NCI-H446 (cell line): ENCODE measurements at places on chromosomes 7 and 10.

- no peak for DNase-seq
These were observed 444.6 kb downstream of the REEP3 start for GRCh38 chr10:63965846-63966245.

- no peak for DNase-seq
These were observed 92.8 kb upstream of the MTPN start for GRCh38 chr7:136069840-136070529.

DNA sequence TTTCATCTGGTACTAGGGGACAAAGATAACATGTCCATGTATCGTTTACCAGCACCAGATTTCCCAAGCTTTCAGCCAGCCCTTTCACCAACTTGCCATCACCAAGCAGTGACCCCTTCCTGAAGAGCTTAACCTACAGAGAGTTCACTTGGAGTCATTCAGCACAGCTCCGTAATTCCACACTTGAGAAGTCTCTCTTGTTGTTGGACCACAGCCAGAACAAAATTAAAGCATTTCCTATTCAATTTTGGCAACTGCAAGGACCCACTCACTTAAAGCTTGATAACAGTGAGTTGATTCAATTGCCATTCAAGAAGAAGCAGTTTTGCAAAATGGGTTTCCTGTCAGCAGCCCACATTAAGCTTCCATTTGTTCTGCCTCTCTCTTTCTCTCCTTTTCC is 88.5 kb upstream of the LRRTM3 start:
- peak; percentile 5 for DNase-seq

- DNase-seq, result no peak
These were observed 565 bp downstream of the ATP5MK start for GRCh38 chr10:103395754-103396066.

DNA sequence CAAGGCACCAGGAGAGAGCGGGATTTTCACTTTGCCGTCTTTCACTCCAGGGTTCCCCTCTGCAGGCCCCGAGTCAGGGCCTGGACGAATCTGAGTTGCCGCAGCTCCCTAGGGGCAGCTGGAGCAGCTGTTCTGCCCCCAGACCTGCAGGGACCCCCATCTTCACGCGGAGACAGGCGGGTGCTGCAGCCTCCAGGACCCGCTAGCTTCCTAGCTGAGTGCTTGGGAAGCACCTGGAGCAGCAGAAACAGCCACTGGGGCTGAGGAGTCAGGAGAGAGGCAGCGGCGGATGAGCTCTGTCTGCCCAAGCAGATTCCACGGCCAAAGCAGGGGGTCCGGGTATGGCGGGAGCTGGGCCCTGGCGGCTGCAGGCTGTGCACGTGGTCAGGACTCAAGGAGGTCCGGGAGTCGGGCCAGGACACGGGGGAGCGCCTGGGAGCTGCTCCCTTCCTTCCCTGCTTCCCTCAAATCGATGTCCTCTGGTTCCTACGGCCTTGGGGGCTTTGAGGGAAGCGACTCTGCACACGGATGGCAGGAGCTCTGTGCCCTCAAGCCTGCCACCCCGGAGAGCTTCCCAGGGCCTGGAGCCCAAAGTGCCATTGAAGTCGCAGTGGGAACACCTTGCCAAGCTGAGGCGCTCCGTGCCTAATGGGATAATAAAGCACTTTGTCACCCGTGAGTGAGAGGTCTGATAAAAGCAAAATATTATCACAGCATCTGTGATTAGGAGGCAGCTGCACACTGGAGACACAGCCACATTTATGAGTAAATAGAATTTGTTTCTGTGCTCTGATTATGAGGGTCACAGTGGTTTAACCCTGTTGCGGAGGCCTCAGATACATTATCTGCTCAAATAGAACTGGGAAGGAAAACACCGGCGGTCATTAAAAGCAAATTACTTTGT is 17.2 kb downstream of the MNX1 start:
- DNase-seq, result peak; percentile 12

- DNase-seq, result no peak
These were observed 17.3 kb upstream of the PRKAR2B start for GRCh38 chr7:107027208-107027607.

DNA sequence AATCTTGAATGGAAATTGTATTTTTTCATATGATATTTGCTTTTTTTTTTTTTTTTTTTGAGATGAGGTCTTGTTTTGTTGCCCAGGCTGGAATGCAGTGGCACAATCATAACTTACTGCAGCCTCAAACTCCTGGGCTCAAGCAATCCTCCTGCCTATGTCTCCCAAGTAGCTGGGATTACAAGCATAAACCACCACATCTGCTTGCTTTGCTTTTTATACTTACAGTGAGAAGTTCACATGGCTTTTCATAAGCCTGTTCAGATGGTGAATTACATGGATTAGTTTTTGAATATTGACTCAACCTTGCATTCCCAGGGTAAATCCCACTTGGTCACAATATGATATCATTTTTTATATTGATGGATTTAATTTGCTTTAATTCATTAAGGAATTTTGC is 22.0 kb downstream of the LRRD1 start:
- DNase-seq, result no peak

DNA sequence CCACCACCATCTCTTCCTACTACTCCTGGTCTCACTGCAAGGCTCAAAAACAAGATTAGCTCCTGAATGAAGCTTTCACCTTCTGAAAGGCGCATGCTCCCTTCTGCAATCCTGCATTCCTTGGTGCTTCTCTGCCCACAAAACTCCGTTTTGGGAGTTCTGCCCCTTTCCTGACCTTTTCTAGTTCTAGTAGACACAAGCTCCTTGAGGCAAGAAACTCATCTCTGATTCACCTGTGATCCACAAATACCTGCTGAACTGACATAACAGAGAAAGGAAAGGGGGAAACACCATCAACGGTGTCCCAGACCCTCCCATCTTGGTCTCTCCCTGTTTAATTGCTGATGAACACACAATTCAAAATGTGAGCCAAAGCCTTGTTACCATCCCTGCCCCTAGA is 64.0 kb upstream of the EGR2 start:
- DNase-seq, result no peak

DNA sequence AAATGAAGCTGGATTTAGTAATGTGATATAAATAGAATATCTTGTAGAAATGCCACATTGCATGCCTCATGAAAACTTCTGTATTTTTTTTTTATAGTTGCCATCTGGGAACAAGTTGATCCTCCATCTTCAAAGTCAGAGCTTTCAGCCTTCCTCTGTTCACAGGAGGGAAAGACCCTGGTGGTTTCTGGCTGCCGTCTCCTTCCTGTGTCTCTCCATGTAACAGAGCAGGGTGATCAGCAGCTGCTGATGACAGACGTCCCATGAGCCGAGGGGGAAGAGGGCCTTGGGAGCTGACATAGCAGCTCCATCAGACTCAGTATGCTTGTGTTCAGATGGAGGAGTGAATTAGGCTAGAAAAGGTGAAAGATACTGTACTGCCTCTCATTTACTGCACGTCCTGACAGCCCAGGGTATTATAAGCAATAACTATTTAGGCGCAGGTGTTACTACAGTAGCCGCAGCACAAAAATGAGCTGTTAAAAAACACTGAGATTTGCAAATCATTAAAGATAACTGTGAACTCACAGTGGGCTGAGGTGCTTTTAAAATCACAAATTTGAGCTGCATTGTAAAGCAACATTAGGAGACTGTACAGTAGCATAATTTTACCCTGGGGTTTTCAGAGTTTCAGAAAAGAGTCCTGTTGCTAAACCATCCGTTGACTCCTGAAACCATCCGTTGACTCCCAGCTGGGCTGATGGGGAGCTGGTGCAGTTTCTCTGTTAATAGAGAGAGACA is 103.3 kb downstream of the CFAP58 start:
- DNase-seq, result no peak

DNA sequence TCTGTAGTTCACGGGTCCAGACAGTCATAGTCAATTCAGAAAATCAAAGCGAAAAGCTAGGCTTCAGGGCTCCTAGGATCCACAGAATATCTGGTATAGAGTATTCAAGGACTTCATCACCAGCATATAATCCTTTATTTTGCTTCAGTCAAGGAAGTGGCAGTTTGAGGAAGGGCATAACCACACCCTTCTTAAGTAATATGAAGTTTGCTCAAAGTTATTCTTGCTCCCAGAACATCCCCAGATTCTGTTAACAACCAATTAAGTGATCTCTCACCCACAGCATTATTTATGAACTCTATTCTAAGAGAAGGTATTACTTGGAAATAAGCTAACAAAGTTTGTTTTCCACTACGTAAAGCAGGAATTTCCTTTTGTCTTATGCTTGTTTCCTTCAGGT is 13.2 kb downstream of the CWF19L1 start:
- no peak for DNase-seq

GRCh38 chr7:141397236-141398163 is 153.7 kb upstream of the AGK start:
- DNase-seq, result no peak

DNA sequence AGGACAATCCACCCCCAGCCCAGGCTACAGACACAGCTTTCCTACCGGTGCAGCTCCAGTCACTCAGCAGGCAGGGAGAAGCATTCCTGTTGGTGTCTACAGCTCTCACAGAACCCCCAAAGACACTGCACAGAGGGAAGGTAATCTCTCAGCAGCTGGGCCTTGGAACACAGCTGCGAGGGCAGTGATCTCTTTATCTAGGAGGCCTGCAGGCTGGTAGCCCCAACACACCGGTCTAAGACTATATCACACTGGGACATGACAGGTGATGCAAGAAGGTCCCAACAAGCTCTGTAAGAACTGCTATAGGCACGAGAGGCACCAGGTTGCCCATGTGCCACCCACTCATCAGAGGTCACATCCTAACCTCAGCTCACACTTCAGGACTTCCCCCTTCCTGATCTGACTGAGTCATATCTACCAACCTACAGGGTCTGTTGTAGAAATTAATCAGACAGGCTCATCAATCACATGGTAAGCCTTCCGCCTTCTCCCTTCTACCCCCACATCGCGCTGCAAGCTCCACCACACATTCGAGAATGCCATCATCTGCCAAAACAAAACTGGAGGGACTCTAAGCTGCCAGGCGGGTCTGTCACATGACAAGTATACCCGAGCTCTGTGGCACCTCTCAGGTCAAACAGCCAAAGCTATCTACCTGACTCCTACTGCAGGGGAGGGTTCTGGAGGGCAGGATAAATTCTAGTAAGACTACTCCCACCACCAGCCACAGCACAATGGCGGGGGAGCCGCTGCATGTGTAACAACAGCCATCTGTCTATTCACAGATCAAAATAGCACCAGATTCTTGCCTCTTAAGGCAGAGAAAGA is 26.1 kb downstream of the FAM53B start:
- no peak for DNase-seq

DNA sequence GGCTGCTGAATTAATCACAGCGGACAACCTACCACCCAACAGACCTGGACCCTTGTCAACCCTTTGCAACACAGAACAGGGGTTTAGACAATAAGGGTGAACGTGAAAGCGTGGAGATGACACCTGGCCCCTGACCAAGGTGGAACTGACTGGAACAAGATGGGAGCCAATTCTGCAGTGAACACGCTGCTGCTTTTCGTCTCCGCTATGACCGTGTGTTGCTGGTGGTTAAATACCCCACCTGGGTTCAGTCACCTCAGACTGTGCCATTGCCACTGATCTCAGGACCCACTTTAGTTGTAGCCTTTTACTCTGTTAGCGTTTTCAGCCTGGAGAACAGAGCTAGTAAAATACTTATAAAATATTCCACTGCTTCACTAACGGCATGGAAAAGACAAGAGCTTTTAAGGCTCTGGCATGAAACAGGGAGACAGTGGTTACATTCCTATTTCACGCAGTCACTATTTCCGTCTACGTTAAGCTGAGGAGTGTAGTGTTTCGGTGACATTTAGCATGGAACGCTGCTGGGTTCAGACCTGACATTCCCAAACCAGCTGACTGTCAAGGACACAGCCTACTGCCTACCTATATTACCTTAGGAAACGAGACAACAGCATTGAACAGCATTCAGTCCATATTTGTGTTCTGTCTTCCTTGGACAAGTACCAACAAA is 119.5 kb upstream of the PRSS1 start:
- no peak for DNase-seq

- no peak for DNase-seq
These were observed 144.0 kb upstream of the RET start for GRCh38 chr10:42932735-42933447.

GRCh38 chr10:48444266-48444665 is 137.8 kb downstream of the MAPK8 start:
- peak; percentile 24 for DNase-seq

DNA sequence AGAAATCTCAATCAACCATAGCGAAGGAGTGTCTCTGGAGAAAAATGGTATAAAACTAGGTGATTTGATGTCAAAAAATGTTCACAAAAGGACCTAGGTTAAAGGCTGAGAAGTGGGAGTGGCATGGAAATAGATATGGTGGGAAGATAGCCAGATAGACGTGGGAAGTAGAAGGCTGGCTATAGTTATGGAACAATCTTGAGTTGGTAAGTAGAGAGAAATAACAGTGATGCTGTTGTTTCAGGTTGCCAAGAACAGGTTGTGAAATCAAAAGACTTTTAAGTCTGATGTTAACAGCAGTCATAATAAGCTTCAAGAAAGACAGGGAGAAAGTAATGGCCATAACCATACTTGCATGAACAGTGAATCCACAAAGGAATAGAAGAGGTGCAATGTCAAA is 106.1 kb upstream of the RSU1 start:
- DNase-seq, result no peak

DNA sequence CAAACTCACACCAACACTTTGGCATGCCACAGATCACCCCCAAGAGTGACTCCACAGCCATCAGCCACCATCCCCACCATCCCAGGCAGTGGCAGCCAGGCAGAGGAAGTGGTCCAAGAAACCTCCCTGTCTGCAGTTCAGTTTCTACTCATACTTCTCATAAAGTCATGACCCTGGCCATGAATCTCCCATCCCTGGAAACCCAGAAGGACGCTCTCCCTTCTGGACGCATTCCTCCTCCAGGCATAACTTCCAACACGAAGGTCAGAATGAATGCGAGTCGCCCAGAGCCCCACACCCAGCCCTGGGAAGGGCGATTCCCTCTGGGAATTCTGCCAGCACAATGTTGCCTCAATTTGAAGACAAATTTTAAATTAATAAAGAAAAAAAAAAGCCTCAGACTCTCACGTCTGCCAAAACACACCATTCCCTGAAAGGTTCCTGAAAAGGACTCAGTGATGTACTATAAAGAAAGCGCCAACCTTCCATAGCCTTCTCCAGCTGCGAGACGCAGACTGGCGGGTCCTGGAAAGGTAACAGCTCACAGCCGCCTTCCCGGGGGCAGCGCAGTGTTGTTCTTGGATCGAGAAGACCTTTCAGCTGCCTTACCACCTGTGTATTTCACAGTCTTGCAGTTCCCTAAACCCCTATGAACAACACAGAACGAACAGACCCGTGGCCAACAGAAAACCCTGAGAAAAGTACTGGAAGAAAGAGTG is 307.6 kb downstream of the FRMD4A start:
- DNase-seq, result no peak

DNA sequence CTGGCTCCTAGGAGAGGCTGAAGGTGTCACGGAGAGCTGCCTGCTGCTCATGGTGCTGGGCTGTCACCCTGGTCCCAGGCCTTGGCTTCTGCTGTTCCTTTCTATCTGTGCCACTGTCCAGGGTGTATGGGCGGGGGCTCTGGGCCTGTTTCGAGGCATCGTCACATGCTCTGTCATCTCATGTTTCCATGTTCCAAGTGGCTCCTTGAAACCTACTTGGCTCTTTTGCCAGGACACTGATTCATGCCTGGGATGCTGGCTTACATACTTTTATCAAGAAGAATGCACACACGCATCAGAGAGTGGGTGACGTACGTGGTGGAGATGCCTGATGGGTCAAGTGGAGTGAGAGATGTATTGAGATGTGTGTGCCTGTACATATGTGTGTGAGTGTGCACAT is 50.9 kb downstream of the ADCY1 start:
- DNase-seq, result no peak

- no peak for DNase-seq
These were observed 3.9 kb downstream of the HIP1 start for GRCh38 chr7:75734586-75735458.
